ENCODE measurements at places on chromosomes 7 and 10.

GRCh38 chr7:6272481-6273323, at the start of gene CYTH3:
TSS of gene CYTH3 (minus strand) at chr7:6272624. CDS start at chr7:6272507, 117 bp downstream.
- DNase-seq = peak; percentile 95

GRCh38 chr7:290554-291372, 793 bp downstream of the FOXL3 start:
- no peak for DNase-seq

GRCh38 chr7:87935384-87935706, 1.3 kb downstream of the ADAM22 start:
- no peak for DNase-seq

- no peak for DNase-seq
These were observed 315.3 kb downstream of the ADRA2A start for GRCh38 chr10:111392159-111392558.

DNA sequence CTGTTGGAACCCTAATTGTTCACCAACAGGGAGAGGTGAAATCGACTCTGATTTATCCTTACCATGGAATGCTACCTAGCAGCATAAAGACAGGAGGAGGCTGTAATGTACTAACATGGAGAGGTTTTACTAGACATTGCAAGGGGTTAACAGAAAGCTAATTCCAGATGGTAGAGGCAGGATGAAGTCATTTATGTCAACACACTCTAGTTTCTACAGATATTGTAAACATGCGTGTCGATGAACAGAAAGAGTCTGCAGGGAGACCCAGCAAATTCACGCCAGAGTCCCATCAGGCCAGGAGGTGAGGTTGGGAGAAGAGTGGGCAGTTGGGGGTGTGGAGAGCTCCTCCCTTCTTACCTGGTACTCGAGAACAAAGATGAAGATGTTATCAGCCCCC, 7.0 kb downstream of the NPC1L1 start:
- DNase-seq = no peak

GRCh38 chr7:92880212-92881090, 44.1 kb upstream of the CDK6 start:
- no peak for DNase-seq

DNA sequence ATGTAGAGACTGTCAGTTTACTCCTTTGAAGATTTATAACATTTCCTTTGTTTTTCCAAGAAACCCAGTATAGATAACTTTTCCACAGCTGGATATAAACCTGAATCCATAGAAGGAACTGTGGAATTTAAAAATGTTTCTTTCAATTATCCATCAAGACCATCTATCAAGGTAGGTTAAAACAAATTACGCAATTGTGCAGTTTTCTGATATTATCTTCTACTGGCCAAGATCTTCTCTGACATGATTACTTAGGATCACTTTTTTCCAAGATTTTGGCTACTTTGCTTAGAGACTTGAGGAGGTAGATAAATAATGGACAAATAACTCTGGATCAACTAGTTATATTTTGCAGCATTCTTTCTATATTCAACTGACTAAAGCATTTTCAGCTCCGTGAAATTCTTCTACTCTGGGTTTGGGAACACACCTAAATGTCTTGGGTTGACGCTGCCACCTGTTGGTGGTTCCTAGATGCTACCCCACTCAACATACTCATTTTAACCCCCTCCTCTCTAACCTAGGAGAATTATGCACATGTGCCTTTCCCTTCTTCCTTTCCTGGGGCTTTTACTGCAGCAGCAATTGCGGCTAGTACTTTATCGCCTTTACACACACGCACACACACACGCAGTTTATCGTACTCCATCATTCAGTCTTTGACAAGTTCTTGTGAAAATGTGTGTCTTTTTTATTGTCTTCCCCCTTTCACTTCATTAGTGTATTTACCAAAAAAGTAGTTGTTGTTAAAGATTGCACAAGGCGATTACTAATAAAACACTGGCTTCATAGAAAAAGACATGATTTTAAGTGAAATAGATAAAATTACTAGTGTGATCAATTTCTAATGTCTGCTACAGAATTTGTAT, 32.7 kb downstream of the ABCB5 start:
- DNase-seq = no peak

GRCh38 chr10:125128397-125129075, 31.8 kb downstream of the CTBP2 start:
- DNase-seq = no peak

GRCh38 chr10:133068111-133069032, 19.4 kb upstream of the ADGRA1 start:
- no peak for DNase-seq

DNA sequence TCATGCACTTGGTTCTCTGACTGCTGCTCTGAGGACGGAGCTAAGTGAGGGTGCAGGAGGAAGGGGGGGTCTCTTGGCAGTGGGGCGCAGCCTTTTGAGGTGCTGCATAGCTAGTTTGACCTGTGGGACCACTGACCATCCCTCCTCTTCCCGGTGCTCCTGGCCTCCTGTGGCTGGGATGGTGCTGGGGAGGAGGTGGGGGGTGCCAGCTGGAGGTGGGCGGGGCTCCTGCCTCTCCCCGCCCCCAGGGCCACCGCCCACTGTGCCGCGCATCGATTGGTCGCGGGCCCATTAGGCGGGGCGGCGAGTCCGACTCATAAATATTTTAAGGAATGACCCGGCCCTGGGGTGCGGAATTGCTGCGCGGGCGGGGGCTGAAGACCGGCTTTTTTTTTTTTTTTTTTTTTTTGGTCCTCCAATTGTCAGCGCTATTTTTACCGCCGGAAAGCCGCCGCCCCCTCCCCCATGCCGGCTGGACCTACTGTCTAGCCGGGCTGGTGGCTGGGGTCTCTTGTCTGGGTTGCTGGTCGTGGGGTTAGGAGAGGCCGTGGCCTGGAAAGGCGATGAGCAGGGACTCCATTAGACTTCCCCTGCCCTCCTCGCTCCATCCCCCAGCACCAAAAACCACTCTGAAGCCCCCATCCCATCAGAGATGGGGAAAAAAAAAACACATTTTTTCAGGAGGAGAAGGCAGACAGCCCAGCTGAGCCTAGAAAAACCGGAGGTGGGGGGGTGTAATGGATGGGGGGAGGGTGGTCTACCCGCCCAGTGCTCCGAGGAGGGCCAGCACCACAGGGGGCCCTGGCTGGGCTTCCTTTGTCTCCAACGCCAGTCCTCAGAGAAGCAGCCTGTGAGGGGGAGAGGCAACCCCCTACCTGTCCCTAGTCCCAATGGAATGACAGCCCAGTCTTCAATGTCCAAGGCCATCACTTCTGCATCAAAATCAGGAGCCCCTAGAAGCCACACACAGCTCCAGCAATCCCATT, 6.4 kb downstream of the SH2B2 start:
- no peak for DNase-seq

DNA sequence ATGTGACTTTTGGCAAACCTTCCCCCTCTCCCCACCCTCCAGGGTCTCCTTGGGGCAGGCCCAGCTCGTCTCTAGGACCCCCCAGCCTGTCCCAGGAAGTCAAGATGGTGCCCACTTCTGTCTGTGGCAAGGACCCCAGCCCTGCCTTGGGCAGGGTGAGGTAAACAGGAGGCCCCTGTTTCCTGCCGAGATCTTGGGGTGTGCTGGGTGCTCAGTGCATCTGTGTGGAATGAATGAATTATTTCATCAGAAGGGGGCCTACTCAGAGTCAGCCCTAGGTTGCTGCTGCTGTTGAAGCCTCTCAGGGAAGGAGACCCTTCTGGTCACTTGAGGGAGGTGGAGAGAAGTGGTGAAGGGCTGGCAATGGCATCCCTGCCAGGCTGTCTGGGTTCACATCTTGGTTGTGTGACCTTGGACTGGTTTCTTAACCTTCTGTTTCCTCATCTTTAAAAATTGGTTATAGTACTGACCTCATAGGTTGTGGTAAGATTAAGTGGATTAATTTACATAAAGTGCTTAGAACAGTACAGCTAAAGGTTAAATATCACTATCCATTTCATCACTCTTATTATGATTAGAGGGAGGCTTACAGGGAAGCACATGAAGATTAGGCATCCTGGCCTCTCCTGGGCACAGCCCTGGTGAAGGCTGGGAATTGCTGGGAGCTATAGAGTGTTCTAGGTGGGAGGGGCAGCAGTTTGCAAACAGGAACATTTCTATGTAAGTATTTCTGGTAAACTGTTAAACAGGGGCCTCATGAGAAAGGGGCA, 67.7 kb downstream of the ZMIZ1 start:
- DNase-seq = no peak

- DNase-seq = no peak
These were observed 45.7 kb downstream of the IKZF1 start for GRCh38 chr7:50349963-50350944.

- no peak for DNase-seq
These were observed 252.5 kb downstream of the PTEN start for GRCh38 chr10:88115968-88116367.

GRCh38 chr7:121204537-121204936, 124.3 kb upstream of the WNT16 start:
- DNase-seq = no peak

- DNase-seq = no peak
These were observed 27.0 kb upstream of the HIBADH start for GRCh38 chr7:27689591-27690164.

DNA sequence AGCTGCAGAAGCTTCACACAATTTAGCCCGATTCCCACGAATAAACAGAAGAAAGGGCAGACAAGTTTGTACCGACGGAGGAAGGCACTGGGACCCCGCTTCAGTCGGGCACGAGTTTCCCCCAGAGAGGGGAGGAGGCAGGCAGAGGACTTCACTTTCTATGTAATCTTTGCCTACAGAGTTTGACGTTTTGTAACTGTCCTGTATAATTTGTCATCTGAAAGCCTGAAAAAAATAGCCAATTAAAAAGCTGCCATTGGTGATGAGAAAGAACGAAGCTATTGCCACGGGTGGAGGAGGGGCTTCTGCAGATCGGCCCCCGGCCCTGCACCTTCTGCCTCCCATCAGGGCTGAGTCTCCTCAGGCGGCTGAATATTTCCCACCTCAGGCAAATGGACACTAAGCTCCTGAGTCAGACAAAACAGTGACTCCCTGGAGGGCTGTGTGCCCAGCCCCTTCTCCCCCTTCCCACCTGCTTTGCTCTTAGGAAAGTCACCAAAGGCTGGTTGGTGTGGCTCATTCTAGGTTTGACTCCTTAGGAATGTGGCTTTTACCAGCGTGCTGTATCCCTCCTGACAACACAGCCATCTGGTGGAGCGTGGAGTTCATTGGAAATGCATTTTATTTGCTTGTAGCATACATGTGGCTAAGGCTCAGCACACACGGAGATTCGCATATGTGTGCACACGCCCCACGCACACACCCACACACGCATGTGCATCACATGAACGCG, 117.4 kb downstream of the VIPR2 start:
- peak; percentile 76 for DNase-seq

GRCh38 chr10:35300063-35300699, 36.1 kb upstream of the CCNY start:
- peak; percentile 69 for DNase-seq

DNA sequence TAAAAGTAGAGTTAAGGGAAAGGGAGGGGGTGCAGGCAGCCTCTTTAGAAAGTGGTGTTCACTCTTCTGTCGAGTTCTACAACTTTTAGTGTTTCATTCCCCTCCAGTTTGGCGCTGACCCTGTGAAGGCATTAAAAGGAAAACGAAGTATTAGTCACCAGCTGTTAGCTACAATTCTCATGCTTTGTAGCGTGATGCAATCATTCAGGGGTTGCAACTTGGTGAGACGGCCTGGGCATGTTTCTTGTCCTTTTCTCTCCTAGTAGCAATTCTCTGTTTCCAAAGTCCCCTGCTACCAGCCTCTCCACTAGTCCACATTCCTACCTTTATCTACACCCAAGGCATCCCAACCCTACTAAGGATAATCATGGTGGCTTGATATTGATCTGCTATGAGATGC, 33.7 kb upstream of the DGKI start:
- DNase-seq = no peak

- no peak for DNase-seq
These were observed 2.0 kb downstream of the MYO1G start for GRCh38 chr7:44976746-44977196.

DNA sequence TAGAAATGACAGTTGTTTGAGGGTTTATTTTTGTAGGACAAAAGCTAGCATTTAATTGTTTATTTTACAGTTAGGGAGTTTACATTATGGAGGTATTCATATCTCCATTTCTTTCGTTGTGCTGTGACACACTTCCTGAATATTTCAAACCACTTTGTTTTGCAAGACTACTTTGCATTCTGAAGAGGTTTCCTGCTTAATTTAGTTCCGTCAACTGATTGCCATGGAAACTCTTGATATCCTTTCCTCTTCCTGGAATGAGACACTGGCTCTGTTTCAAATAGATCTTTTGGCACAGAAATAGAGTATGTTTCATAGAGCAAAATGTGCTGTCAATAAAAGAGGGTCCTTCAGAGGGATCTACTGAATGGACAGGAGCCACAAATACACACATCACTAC, 159.5 kb upstream of the AGR3 start:
- DNase-seq = no peak

GRCh38 chr10:42929236-42929635, 146.6 kb downstream of the BMS1 start:
- peak; percentile 36 for DNase-seq

DNA sequence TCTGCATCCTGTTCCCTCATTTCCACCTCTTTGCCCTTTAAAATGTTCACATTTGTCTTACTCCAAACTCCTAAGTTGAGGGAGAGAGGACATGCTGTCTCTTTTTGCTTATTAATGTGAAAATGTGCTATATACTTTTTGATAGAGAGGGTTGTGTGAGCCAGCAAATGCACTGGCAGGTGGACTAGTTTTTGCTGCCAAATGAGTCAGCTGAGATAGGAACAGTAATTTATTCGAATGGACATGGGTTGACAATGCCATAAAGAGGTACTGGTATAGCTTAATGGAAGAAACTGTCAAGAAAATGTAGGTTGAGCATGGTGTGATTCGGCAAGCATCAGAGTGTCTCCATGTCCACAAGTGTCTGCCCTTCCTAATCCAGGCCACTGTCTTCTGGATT, 9.2 kb upstream of the TRUB1 start:
- no peak for DNase-seq

DNA sequence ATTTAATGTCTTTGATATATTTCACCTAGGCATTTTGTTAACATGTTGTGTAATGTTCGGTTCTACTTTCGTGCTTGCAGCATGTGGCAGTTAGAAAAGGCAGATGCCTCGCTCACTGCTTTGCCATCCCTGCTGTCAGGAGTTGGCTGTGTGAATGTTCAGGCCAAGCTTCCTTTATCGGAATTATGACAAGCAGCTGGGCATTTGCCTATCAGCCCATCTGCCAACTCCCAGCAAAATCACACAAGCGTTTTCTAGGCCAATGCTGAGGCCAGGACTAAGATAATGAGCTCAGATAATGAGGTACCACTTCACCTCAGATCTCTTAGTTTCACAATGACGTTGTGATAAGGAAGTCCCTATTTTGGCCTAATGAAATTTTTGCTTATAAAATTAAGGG, 212.7 kb upstream of the FAM3C start:
- DNase-seq = no peak

- no peak for DNase-seq
These were observed 93.4 kb downstream of the PLXNA4 start for GRCh38 chr7:132482866-132483265.

- no peak for DNase-seq
These were observed 72.0 kb downstream of the KMT2C start for GRCh38 chr7:152363798-152364197.

GRCh38 chr10:91289305-91289704, 68.8 kb downstream of the PCGF5 start:
- DNase-seq = no peak

GRCh38 chr10:75624638-75625037, 193.2 kb downstream of the LRMDA start:
- no peak for DNase-seq
